ENCODE measurements at places on chromosomes 12 and 14.

GRCh38 chr12:93274937-93275336 is 102.8 kb upstream of the NUDT4 start:
- no peak for DNase-seq

DNA sequence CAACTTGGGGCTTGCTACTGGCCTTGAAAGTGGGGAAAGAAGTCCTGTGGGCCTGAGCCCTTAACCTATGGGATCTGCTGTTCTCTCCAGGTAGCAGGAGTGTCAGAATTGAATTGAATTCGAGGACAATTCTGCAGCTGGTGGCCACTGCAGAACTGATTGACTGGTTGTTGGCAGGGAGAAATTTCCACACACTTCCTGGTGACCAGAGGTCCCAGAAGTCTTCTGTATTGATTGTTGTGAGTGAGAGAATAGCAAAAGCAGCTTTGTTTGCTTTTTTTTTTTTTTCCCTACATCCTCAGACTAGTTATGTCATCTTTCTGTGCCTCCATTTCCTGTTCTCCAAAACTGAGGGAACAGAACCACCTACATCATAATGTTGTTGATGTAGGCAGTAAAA is 64.1 kb downstream of the PRICKLE1 start:
- no peak for DNase-seq

- no peak for DNase-seq
Observed at GRCh38 chr14:100851946-100852620, 26.2 kb downstream of the MEG3 start.

GRCh38 chr12:103288016-103288415 is 207.8 kb downstream of the C12orf42 start:
- DNase-seq = no peak

DNA sequence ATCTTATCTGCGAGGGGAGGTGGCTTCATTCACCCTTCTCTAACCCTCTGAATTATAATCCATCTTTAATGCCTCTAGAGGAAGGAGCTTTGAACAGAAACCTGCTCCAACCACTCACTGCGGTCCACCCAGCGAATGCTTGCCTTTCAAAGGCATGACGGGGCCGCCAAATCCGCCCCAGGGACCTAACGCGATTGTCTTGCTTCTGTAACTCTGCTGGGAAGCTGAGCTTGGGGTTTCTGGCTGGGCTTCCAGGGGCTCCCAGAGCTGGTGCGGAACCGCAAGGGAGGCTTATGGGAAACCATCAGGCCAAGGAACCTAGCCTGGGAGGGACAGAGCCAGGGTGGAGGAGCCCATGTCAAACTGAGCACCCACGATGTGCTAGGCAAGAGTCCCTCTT is 231.2 kb upstream of the LHX5 start:
- DNase-seq = no peak

- DNase-seq = no peak
Observed at GRCh38 chr12:88306471-88307069, 164.5 kb downstream of the TMTC3 start.

DNA sequence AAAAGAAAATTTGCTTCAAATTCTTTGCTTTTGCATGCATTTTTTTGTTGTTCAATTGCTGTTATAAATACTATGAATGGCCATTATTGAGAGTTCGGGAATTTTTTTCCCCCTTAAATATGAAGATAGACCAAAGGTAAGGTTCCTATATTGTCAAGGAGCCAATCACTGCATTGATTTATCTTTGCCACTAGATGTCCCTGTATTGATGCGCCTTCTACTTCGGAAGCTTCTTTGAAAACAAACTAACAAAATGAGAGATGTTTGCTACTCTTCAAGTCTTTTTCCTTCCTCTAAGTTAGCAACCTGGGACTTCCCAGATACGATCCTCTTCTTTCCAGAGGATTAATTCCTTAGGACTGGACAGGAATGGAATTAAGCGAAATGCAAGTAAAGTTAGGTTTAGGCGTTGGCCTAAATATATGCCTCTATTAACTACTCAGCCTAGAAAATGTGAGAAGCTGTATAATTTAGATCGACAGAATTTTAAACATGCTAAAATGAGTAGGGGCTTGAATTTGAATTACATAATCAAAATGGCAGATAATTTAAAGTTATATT is 318.1 kb downstream of the AEBP2 start:
- DNase-seq = peak; percentile 50

DNA sequence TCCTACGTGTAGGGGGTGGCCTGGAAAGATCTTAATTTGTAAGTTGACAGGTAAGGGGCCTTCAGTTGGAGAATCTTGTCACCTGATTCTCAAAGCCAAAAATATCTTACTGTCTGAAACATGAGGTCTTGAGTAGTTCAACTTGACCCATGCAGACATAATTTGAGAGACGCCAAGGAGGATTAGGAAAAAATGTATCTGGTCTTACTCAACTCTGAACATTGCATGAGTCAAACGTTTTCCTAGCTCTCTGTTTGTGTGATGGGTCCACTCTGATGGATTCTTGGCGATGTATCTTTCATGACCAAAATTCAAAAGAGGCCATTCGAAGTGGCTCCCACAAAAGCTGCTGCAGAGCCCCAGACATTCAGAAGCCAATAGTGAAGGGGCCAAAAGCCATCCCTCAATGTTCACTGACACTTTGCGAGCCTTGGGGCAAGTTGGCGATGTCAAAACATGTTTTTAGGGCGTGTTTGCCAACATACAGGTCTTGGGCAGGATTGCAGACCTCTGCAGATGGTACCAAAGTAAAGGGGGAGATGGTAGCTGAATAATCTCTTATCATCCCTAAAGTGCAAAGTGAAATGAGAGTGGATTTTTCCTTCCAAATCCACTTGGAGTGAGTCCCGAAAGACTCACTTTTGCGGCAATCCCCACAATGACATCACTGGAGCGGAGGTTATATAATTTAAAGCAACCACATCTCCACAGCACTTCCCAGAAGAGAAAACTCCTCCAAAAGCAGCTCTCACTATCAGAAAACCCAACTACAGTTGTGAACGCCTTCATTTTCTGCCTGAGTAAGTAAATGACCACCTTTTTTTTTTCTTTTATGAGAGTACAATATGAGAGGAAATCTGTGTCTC is at the start of gene BDKRB1:
Gene BDKRB1 (plus strand): TSS at position 710 of the 866 bp plus-strand sequence. CDS start 7,473 bp downstream, outside the sequence.
- DNase-seq = no peak

GRCh38 chr12:24630446-24630845 is 318.5 kb downstream of the BCAT1 start:
- no peak for DNase-seq

DNA sequence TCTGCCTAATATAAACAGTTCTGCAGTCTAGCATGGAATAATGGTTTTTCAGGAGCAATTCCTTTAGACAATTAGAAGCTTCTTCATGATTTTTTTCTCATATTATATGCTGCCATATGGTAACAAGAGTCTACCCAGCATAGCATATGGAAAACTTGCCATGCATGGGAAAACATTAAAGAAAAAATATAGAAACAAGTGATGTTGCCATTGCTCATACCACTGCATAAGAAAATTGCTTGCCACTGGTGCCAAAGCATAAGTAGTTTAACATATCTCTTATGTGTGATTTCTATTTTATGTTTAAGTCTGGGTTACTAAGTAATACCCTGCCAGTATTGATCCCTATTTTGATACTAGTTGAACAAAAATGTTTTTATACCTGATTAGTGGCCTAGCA is 171.2 kb downstream of the CCDC59 start:
- no peak for DNase-seq

GRCh38 chr14:36208690-36209278 is 32.3 kb upstream of the PTCSC3 start:
- DNase-seq = no peak

DNA sequence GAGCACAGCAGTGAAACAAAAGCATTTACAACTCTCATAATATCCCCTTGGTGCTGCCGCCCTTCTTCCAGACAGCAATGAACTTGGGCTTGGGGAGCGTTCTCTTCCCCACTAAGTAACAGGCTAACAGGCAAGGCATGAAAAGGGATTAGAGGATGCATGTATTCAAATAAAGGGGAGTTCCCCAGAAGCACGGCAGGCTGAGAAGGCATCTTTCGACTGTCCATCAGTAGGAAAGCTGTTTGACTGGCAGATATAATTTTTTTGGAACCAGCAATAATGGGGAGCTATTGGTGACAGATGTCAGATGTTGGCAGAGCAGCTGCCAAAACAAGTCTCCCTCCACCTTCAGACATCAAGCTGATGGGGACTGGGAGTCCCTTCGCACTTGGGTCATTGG is 9.2 kb upstream of the TIGAR start:
- no peak for DNase-seq

DNA sequence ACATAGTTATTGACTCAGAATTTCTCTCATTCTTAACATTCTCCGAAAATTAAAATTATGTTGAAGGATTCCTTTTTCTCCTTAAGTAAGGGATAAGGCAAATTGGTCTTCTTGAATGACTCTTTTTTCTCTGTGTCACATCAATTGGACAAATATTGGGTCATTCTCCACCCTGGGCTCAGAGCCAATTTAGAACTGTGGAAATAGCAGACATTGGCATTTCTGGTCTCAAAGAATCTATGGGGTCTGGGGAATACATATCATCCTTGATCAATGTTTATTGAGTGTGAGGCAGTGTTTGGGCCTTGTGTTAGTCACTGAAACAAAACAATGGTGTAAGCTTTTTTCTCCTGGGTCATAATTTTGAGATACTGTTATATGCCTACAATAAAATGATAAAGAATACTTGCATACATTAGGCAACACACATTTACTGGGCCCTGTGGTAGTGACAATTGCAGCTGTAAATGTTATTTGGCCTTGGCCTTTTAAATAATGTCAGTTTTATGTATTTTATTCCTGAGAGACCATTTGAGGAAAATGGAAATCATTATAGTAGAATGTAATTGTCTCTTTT is 414.6 kb downstream of the TMEM132D start:
- DNase-seq = no peak

DNA sequence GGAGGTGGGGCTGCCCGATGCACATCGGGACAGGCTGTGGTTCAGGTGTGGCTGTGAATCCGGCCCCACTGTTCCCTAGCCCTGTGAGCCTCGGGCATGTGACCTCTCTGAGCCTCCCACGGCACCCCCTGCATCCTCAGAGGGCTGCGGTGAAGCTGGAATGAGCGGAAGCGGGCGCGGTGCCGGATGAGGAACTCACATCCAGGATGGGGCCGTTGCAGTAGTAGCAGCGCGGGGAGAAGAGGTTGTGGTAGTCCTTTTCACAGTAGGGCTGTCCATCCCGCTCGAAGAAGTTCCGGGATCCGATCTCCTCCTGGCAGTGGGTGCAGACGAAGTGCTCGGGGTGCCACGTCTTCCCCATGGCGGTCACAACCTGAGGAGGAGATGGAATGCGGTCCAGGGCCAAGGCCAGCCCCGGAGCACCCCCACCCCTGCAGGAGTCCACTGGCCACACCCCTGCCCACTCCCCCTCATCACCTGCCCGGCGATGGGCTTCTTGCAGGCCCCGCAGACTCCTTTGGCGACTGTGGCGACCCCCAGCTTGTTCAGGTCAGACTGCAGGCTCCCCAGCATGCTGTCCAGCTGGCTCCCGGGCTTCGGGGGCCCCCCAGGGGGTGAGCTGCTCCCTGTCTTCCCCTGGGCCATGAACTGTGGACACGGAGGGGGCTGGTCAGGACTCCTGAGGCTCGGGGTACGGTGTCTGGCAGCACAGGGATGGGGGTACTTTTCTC is 13.9 kb upstream of the RPLP0 start:
- DNase-seq = no peak

DNA sequence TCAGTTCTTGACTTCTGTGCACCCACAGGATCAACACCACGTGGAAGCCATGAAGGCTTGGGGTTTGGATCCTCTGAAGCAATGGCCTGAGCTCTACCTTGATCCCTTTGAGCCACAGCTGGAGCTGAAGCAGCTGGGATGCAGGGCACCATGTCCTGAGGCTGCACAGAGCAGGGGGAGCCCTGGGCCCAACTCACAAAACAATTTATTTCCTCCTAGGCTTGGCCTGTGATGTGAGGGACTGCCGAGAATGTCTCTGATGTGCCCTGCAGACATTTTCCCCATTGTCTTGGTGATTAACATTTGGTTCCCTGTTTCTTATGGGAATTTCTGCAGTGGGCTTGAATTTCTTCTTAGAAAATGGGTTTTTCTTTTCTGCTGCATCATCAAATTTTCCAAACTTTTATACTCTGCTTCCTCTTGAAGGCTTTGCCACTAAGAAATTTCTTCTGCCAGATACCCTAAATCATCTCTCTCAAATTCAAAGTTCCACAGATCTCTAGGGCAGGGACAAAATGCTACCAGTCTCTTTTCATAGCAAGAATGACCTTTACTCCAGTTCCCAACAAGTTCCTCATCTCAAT is 288.2 kb downstream of the CCDC59 start:
- no peak for DNase-seq

- no peak for DNase-seq
Observed at GRCh38 chr12:127885954-127886750, 380.8 kb upstream of the TMEM132C start.

GRCh38 chr14:101186544-101186943 is 283.0 kb upstream of the RTL1 start:
- DNase-seq = no peak

GRCh38 chr12:72359416-72359815 is 87.2 kb downstream of the TRHDE start:
- DNase-seq = no peak

GRCh38 chr12:101599771-101600484 is 5.2 kb downstream of the MYBPC1 start:
- no peak for DNase-seq

GRCh38 chr14:24372701-24373416 is 4.9 kb downstream of the NFATC4 start:
- DNase-seq = peak; percentile 41

- no peak for DNase-seq
Observed at GRCh38 chr12:109768901-109769670, 55.5 kb downstream of the FAM222A start.

DNA sequence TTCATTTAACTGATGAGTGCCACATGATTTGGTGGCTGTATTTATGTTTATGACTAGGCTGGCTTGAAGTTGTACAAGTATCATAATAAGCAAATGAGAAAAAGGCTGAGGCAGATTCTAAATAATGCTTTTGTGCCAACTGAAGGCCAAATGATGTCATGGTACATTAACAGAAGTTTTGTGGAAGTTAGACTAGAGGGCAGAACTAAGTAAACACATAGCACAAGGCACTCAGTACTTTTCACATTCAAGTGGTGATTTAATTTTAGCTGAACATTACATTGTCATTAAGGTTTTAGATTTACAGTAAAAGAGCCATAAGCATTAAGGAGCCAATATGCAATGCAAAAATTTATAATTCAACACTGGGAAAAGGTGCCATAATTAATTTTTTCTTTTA is 21.1 kb downstream of the PPP1CC start:
- DNase-seq = no peak

- no peak for DNase-seq
Observed at GRCh38 chr14:92564344-92565039, 50.9 kb downstream of the RIN3 start.

GRCh38 chr12:103960616-103961227 is 5.0 kb upstream of the TDG start:
- no peak for DNase-seq

DNA sequence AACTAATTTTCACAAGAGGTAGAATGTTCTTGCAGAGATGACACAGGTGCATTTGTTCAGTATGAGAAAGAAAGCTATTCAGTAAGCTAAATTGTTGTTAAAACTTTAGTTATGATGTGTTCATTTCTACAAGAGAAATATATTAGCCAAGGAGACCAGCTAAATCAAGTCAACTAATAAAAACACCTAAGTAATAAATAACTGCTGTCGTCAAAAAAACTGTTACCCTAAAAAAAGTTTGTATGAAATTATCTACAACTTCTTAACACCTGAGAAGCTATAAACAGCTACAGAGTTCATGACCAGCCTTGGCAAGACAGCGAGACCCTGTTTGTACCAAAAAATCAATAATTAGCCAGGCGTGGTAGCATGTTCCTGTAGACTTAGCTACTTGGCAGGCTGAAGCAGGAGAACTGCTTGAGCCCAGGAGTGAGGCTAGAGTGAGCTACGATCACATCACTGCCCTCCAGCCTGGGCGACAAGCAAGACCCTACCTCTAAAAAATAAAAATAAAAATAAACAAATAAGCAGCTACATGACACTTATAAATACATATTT is 67.6 kb upstream of the AP4S1 start:
- no peak for DNase-seq
